Type B pancreatic cell (in vitro differentiated cells): ENCODE measurements at places on chromosomes 7 and 10. TPM values are rescaled to one million over a fixed set of nuclear protein-coding genes. Genes with fewer than 3 reads are reported as not detected.

PPP1R9A gene
- 21.3 and 24.0 TPM in 2 replicates for total RNA-seq

DNA sequence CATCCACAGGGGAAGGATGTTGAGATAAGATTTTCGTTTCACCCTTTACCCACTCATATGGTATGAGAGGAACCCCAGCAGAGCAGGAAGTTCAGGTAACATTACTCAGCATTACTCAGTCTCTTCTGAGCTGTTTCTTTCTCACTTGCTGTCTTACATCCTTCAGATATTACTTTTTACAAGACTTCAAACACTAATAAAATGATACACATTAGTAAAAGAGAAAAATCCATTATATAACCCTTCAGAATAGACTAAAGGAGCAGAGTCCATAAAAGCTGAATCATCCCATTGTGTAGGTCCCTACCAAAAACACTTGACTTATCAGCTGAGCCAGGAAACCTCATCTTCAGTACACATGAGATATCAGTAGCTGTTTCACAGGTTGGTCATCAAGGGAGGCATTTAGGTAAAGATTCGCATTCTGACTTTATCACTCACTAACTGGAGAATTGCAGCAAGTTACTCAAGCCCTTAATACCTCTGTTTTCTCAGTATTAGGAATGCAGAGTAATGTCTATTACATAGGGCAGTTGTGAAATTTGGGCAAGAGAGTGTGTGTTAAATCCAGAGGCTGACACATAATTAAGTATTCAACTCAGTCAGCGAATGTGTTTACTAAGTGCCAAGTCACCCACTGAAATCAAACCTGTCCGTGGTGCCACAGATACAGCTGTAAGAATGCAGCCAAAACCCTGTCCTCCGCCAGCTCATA lies 44.7 kb downstream of the KLF6 start:
- H3K27me3 ChIP-seq = no peaks in the 10 kb centered on the region
- DNase-seq = no peak
- peaks cover 1% of the 10 kb centered on the region for H3K4me1 ChIP-seq
- H3K36me3 ChIP-seq = no peaks in the 10 kb centered on the region

FKBP6 gene
- not detected in 2 replicates for total RNA-seq

GRCh38 chr10:125624800-125625199 lies 58.2 kb downstream of the TEX36 start:
- peaks cover 9% of the 10 kb centered on the region for H3K27me3 ChIP-seq
- no peak for DNase-seq
- H3K27ac ChIP-seq = no peak overlapping the region
- no peaks in the 10 kb centered on the region for H3K36me3 ChIP-seq
- H3K4me3 ChIP-seq = no peak overlapping the region
- H3K4me1 ChIP-seq = peaks cover 21% of the 10 kb centered on the region

HKDC1 gene
- 2.4 and 8.0 TPM in 2 replicates for total RNA-seq

NOS3 gene
- 0.21 and 1.7 TPM in 2 replicates for total RNA-seq

IDI2 gene
- total RNA-seq = not detected in 2 replicates

DGKI gene
- 1.8 and 2.8 TPM in 2 replicates for total RNA-seq

FEZF1 gene
- 0.67 TPM in 1 of 2 replicates, not detected in the other for total RNA-seq

DNA sequence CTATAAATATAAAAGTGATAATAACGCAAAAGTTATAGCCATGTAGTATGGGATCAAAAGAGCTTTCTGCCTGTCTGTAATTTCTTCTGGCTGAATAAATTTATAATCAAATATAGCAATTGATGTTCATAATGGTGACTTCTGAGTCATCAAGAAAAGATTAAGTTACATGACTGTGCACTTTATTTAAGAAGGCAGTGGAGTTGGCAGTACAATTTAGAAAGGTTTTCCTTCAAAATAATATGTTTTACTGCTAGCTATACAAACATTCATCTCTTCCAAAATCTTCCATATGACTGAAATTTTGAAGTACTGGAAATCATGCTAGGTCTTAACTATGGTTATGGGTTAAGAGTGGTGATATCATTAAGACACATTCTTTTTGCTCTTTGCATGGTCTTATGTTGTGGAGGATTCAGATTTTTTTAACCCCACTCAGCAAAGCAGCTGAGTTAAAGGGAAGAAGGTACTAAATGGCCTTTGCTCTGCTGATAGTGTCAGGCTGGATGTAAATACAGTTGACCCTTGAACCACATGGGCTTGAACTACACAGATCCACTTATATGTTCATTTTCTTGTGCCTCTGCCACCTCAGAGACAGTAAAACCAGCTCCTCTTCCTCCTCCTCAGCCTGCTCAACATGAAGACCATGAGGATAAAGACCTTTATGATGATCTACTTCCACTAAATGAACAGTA lies 323.6 kb downstream of the BBS9 start:
- H3K27me3 ChIP-seq = no peaks in the 10 kb centered on the region
- H3K36me3 ChIP-seq = peaks cover 7% of the 10 kb centered on the region
- H3K4me1 ChIP-seq = peaks cover 15% of the 10 kb centered on the region
- DNase-seq = no peak
- no peak overlapping the region for H3K4me3 ChIP-seq

DNA sequence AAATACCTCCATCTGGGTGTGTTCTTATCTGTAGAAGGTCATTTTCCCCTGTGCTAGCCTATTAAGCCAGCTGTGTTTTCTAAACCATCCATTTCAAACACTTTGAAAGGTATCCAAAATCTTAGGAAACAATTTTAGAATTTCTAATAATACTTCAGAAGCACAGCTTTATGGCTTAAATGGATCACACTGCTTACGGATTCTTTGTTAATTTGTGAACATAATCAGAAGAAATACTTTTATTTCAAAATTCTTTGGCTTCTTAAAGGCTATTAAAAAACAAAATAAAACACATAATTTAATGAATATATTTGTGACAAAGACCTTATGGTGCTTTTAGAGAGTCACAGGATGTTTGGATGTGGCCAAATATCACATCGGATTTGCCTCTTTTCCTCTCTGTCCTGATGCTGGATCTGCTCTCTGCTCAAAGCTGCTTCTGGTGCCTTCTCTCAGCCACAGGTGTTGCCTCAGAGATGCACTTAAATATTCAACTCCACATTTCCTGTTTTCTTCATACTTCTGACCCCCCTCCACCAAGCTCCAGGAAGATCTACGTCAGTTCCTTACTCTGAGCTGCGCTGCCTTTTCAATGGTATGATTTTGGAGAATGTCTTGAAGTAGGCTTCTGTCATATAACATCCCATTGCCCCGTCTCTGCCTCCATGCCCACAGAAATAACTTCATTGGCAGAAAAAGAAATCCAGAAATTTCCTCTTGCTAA lies 230.6 kb downstream of the MLLT10 start:
- no peak for DNase-seq
- no peaks in the 10 kb centered on the region for H3K27me3 ChIP-seq

- H3K27me3 ChIP-seq = no peaks in the 10 kb centered on the region
- no peaks in the 10 kb centered on the region for H3K36me3 ChIP-seq
- DNase-seq = no peak
Measured at GRCh38 chr7:420142-421093, 99.2 kb downstream of the PDGFA start.

ABCF2 gene
- 35.9 and 46.5 TPM in 2 replicates for total RNA-seq
